ENCODE measurements at places on chromosomes 6 and 20.

GRCh38 chr6:81772741-81773140 lies 20.3 kb upstream of the TENT5A start:
- DNase-seq, result no peak

- no peak for DNase-seq
These were observed 61.1 kb downstream of the TBC1D7 start for GRCh38 chr6:13267142-13267651.

GRCh38 chr6:7086488-7086887 lies 21.3 kb upstream of the RREB1 start:
- no peak for DNase-seq

GRCh38 chr6:45677381-45678284 lies 299.9 kb upstream of the SUPT3H start:
- DNase-seq, result peak; percentile 69

- DNase-seq, result no peak
These were observed 174.0 kb downstream of the SASH1 start for GRCh38 chr6:148516617-148517016.

- DNase-seq, result no peak
These were observed 139.3 kb downstream of the FOXC1 start for GRCh38 chr6:1749041-1749440.

DNA sequence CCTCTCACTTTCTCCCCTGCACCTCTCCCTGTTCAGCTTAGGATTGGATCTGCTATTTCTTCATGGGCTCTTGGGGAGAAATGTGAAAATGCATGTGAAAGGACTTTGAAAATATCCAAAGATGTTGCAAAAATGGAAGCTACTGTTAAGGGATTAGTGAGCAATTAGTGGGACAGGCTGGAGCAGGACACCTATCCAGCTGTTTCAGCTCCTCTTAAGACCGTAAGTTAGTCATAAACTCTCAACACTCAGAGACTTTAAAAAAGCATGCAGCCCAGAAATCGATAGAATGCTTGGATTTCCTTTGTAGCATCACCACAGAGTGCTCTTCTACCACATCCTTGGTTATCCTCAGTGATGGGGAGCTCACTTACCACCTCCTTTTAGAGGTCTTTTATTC lies 88.7 kb downstream of the SLC24A3 start:
- no peak for DNase-seq

DNA sequence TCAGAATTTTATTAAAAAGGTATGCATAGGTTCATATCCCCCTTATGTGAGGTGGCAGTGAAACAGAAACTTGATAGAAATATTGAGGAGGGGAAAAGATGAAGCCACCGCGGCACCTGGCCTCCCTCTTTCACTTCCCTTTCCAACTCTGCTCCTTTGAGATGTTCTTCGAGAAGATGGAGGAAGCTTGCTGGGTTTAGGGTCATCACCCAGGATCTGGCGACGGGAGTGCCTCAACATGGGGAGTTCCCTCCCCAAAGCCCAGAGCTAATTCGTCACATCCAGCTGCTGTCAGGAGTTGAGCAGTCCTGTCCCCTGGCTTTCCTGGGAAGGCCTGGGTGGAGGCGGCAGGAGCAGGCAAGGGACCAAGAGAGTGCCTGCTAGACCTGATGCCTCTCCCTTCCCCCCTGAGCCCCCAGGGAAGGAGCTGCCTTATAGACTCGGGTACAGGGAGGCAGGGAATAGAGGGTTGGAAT lies 29.1 kb downstream of the RREB1 start:
- no peak for DNase-seq

- DNase-seq, result no peak
These were observed 32.7 kb downstream of the OGFRL1 start for GRCh38 chr6:71321314-71321713.

- DNase-seq, result no peak
These were observed 337 bp downstream of the ESF1 start for GRCh38 chr20:13784271-13784892.

DNA sequence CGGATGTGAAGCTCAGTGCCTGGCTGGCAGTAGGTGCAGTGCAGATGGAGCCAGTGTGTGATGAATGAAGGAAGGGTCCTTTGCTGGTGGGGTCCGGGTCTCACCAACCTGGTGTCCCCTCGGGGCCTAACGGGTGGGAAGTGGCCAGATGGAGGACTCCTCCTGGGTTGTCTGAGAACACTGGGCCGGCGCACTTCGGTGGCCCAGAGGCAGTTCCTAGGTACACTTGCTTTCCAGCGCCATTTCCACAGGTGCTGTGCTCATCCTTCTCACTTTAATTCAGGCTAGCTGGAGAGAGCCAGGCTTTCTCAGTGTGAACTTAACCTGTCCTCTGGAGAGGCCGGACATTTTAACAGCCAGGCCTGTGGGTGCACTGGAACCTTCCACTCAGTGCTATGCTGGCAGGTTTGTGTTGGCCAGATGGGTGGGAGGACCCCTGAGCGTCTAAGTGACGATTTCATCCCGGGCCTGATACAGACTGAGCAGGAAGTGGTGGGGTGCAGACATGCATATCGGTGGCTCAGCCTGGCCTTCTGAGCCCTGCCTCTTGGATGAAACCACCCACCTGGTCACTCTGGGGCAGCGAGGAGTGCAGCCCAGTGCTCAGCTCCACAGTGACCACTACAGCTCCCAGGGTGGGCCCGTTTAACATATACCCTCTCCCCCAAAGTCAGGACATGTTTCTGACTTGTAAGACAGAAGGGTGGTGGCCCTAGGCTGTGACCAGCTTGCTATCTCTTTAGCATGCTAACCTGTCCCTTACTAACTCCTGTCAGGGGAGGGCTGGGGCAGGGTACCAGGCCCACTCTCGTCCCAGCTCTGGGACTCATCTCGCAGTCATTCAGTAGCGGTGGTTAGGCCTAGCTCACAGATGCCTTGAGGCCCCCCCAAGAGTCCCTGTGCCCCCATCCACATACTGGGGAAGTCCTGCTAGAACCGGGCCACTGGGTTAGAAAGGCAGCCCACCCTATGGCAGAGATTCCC lies 8.2 kb upstream of the PYGB start:
- DNase-seq, result no peak

DNA sequence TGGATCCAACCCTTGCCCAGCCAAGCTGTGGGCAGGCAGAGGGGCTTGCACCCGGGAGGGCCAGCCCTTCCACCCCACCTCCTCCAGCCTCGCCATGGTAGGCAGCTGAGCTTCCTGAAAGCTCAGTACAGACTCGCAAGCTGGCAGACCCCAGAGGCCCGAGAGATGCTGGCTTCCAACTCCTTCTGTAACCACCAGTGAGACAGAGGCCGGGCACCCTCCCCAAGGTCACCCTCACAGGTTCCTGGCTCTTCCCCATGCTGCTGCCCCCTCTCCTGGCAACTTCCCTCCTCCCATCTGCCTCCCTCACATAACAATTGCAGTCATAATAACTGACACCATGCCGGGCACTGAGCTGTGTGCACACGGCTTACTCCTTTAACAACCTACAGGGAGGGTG lies 26.2 kb upstream of the NOL4L start:
- no peak for DNase-seq

DNA sequence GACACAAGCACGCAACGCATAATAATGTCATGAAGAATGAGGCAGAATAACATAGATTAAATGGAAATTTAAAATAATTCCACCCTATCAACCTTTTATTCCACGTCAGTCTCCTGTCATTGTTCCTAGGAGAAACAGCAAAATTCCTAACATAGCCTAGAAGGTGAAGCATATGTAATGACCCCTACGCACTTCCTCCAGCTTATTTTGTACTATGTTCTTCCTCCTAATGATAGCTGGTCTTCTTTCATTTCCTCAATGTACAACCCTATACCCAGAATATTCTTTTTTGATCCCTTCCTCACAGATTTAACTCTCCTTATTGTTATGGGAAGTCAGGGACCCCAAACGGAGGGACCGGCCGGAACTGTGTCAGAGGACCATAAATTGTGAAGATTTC lies 122.0 kb upstream of the CARMIL1 start:
- DNase-seq, result no peak

DNA sequence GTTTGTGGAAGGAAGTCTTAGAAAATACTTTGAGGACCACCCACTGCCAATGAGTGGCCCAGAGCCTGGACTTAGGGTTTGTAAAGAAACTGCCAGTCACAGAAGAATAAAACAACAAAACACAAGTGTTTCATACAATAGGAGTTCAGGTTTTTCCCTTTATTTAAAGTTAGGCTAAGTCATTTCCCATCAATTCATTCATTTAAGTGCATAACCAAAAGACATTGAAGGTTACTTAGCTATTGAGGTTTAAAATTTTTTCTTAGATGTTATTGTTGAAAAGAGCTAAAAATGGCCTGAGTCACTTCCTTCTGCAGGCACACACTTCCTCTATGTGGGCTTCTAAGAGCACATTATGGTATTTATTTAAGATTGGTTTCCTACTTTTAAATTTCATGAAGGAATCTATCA lies 54.2 kb downstream of the ARMC2 start:
- DNase-seq, result no peak

- no peak for DNase-seq
These were observed 76.3 kb upstream of the B3GAT2 start for GRCh38 chr6:71033171-71033570.

DNA sequence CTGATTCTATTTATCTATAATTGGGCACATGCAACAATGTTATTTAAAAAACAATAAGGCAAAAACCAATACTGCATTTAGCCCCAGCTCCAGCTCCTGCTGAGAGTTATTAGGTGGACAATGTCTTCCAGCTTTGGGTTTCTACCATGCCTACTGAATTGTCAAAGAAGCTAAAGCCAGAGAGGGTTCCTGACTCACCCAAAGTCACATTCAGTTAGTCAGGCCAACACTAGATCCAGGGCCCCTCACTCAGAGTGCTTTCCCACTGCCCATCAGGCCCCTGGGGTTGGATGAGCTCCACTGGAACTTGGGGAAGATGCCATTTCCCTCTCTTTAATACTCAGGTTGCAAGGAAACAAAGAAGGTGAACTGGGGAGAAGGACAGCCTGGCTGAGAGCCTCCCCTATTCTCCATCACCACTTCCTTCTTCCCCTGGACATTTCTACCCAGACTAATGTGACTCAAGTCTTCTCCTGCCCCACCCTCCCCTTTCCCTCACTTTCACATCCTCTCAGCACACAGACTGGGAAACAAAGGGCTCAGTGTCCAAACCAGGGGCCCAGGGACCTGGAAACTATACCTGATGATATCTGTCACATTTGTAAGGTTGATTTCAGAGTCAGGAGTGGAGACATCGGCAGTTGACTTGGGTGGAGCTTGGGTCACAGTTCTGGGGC lies 6.0 kb downstream of the TREM1 start:
- DNase-seq, result no peak

DNA sequence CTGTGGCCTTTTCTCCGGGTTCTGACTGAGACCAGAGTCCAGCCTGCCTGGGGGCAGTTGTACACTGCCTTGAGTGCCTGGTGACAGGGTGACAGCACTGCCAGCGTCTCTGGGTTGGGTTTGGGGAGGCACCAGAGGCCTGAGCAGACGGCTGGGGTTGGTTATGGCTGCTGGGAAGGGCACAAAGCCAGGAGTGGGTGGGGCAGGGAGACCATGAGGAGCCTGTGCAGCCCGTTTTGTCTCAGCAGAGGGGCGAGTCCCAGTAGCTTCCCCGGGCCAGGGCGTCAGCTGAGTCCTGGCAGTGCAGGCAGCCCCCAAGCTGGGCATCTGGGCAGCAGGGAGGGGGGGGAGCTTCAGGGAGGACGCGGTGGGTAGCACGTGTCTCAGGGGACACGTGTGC lies 15.3 kb upstream of the SULF2 start:
- no peak for DNase-seq

DNA sequence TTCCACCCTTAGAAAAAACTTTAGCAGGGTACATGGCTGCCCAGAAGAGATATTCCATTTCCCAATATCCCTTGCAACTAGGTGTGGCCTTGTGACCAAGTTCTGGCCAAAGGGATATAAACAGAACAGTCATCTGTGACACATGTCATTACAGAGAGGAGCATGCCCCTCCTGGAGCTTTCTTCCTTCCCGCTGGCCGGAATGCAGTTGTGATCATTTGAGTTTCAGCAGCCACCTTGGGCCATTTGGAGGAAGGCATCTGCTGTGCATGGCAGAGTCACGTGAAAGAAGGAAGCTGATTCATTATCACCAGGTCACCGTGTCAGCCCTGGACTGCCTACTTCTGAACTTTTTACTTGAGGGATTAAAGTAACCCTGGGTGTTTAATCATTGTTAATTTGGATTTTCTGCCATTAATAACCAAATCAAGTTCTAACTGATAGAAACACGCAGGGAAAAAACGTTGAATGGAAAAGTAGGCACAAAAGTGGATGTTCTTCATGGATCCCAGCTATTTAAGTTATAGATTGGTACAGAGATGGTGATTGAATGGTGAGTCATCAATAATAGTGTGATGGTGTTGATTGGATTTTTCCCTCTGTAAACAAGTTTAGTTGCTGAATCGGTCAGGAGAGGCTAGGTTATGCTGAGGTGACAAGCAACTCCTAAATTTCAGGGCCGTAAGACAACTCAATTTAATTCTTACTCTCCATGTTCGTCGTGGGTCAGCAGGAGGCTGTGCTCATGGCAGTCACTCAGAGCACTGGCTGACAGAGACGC lies 80.7 kb upstream of the CCDC167 start:
- no peak for DNase-seq

GRCh38 chr20:37984018-37984785 lies 49.1 kb downstream of the TTI1 start:
- no peak for DNase-seq

- no peak for DNase-seq
These were observed 22.9 kb downstream of the CNKSR3 start for GRCh38 chr6:154487367-154488247.

DNA sequence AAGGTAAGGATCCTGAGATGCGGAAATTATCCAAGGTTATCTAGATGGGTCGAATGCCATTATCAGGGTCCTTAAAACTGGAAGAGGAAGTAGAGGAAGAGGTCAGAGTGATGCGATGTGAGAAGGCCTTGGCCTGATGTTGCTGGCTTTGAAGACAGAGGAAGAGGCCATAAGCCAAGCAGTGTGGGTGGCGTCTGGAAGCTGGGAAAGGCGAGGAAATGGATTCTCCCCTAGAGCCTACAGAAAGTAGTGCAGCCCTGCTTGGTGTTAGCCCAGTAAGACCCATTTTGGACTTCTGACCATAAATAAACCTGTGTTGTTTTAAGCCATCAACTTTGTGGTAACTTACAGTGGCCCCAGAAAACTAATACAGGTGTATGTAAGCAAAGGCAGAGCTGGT lies 2.0 kb downstream of the SRXN1 start:
- no peak for DNase-seq

DNA sequence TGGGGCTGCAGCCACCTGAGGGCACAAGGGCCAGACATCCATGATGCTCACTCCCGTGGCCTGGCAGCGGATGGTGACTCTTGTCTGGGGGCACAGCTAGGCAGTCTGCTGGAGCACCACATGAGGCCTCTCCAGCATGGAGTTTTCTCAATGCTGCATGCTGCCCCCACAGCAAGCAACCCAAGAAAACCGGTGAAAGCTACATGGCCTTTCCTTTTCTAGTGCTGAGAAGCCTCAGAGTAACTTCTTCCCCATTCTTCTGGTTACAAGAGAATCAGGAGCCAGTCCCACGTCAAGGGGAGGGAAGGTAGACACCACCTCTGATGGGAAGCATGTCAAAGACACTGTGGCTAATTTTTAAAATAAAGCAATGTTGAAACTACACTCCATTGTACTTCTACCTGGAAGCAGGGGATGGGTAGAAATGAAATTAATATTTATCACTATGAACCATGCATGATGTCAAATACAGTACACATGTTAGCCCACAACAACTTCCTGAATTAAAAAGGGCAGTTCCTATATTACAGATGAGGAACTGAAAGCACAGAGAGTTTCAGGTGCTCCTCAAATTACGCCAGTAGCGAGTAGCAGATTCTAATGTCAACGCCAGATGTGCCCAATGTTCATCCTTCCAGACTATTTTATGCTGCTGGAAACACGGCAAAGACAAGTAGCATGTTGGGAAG lies 101.5 kb downstream of the LAMP5 start:
- DNase-seq, result no peak

GRCh38 chr20:63835021-63835858 lies 4.2 kb upstream of the ZBTB46 start:
- peak; percentile 82 for DNase-seq

GRCh38 chr6:110690106-110690654 lies 125.1 kb downstream of the CDK19 start:
- DNase-seq, result no peak
